ENCODE measurements at places on chromosomes 11 and 22. TPM values are rescaled to one million over a fixed set of nuclear protein-coding genes. Genes with fewer than 3 reads are reported as not detected.

OR51B5 gene
- not detected for polyA plus RNA-seq

OSBP2 gene
- polyA plus RNA-seq = 0.35 TPM

CRYBB1 gene
- polyA plus RNA-seq = not detected

CNGA4 gene
- not detected for polyA plus RNA-seq

MUC2 gene
- not detected for polyA plus RNA-seq

SPON1 gene
- polyA plus RNA-seq = 0.22 TPM

DEPDC7 gene
- polyA plus RNA-seq = 1.3 TPM

CDHR5 gene
- not detected for polyA plus RNA-seq
